ENCODE measurements at places on chromosomes 7 and 10. TPM values are rescaled to one million over a fixed set of nuclear protein-coding genes. Genes with fewer than 3 reads are reported as not detected.

Gene ADAM8
- polyA plus RNA-seq, result not detected

Gene ELMO1
- not detected for polyA plus RNA-seq

Gene LDB1
- polyA plus RNA-seq, result 5.0 TPM

DNA sequence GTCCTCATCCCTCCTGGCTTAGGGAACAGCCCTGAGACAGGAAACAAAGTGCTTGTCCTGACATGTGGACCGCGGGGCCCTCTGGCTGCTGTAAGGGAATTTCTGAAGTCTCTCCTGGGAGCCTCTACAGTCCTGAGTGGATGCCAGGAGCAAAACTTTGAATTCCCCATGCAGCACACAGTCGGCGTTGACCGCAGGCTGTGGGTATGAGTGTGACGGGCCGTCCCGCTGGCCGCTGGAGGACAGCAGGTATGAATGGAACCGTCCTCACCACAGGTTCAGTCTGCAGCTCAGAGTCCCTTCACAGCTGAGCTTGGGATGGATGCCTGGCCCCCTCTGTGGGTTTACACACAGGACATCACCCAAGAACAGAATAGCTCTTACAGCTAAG is 94.9 kb downstream of the GPR26 start:
- DNase-seq, result no peak

GRCh38 chr10:48500771-48501170 is 104.1 kb downstream of the ARHGAP22 start:
- no peak for DNase-seq

GRCh38 chr7:26425655-26426054 is 134.0 kb downstream of the SNX10 start:
- no peak for DNase-seq
